Fibroblast of the aortic adventitia (primary cell): ENCODE measurements at places on chromosomes 2 and 18. TPM values are rescaled to one million over a fixed set of nuclear protein-coding genes. Genes with fewer than 3 reads are reported as not detected.
A peak's percentile ranks its signal among the peaks of the same experiment; 100 is the strongest.

GRCh38 chr2:146130290-146130689 lies 1610.4 kb upstream of the ZEB2 start:
- no peak for DNase-seq

Gene PNO1
- 4.1 and 9.5 TPM in 2 replicates for total RNA-seq

DNA sequence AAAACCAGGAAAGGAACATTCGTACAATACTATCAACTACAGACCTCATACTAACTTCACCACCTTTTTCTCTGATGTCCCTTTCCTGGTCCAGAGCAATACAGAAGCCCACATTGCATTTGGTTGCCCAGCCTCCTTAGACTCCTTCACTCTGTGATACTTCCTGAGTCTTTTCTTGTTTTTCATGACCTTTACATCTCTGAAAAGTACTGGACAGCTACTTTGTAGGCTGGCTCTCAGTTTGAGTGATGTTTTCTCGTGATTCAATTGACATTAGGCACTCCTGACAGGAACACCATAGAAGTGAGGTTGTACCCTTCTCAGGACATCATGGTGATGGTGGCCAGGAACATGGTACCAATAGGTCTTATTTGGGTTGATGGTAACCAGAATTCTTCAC lies 185.9 kb upstream of the SLC39A10 start:
- DNase-seq: no peak

Gene STRN
- 26.2 and 26.5 TPM in 2 replicates for total RNA-seq

GRCh38 chr2:240988146-240988545 lies 10.3 kb upstream of the SNED1 start:
- peak; percentile 44 for DNase-seq

DNA sequence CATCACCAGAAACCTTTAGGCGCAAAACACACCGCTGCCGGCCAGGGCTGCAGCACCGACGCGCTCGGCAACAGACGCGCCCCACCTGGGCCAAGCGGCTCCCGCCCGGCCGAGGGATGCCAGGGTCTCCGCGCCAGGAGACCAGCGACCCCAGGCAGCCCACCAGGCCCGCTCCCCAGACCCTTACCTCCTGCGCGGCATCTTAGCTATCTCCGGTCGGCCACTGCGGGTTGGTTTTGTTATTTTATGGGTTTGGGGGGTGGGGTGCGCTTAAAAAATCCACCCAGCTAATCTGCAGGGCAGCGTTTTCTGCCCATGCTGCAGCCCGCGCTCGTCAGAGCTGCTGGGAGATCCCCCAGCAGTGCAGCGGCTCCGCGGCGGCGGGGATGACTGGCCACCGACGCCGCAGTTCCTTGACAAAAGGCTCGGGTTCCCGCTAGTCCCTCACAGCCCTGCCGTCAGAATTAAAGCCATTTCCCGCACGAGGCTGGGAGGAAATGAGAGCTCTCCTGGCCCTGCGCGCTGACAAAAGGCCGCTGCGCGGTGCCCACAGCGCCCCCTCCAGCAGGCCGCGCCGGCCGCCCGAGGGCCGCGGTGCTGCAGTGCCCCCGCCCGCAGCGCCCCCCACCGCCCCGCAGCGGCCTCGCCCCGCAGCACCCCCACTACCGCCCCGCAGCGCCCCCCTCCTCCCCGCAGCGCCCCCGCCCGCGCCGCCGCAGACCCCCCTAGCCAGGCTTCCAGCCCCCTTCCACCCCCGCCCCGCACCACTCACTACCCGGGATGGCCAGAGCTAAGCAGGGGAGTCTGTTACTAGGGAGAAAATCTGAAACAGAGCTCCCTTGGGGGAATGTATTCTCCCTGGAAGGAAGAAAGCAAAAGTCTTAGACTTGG lies at the start of gene ADD2:
ADD2 (minus strand) TSS at position 502 of the 891 bp plus-strand sequence. CDS start 61,792 bp downstream, outside the sequence.
- peak; percentile 3 for DNase-seq
